ENCODE measurements at places on chromosomes 16 and 17.
A peak's percentile ranks its signal among the peaks of the same experiment; 100 is the strongest.

- no peak for DNase-seq
These were observed 137.5 kb downstream of the ANKFN1 start for GRCh38 chr17:56290802-56291118.

DNA sequence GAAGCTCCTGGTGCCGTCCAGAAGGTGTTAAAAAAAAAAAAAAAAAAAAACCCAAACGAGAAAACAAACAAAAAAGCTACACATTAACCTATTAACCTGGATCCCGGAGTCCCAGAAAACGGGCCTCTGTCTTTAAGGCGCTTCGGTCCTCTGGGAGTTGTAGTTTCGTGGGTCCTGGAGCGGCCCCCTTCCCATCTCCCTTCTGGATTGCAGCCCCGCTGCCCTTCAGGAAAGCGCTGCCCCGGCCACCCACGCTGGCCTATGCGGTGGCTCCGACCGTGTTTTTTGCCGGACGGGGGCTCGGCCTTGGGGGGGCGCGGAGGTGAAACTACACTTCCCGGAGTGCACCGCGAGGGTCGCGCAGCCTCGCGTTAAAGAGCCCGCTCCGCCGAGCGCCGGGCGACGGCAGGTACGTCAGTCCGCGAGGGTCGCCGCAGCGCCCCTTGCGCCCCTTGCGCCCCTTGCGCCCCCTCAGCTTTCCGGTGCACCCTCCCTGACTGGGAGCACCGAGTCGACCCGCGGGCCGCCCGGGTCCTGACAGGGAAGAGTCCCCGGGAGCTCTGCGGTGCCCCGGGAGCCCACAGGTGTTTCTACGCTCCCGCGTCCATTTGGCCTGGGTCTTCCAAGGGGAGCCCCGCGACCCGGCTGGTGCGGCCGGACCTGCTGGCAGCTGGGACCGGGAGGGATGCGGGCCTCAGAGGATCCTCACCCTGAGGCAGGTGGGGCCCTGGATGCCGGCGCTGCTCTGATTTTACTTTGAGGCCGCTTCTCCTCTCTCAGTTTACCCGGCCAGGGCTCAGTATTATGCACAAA lies at the start of gene FCSK:
Gene FCSK (plus strand): TSS at position 374 of the 813 bp plus-strand sequence. CDS start 8,596 bp downstream, outside the sequence.
- peak; percentile 61 for DNase-seq

DNA sequence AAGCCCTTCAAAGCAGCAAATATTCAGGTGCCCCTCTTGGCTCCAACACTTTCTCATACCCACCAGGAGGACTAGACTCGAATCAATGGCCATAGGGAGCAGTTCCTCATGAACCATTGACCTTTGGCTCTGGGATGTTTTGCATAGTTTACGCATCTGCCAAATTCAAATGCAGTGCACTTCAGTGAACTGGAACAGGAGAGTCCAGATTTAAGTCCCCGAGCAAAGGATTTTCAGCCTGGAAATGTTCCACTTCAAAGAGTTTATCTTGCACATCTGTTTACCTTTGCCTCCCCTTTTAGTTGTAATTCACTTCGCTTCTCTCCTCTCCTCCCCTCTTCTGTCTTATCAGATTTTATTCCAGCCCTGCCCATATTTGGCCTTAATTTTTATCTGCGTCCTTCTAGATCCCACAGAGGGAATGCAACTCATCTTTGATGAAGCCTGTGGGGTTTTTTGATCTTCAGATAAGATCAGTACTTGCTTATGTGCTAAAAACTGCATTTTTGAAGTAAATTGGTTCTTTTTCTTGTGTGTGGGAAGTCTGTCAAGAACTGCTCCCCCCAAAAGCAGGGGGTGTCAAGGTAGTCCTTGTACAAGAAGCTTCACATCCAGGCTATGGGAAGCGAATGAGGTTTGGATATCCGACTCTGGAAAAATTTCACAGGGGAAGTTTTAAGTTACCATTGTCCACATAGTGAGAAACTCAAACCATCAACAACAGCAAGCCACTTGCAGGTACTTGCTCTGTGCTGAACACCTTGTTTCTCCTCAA lies 281.6 kb downstream of the RBFOX1 start:
- DNase-seq, result no peak

DNA sequence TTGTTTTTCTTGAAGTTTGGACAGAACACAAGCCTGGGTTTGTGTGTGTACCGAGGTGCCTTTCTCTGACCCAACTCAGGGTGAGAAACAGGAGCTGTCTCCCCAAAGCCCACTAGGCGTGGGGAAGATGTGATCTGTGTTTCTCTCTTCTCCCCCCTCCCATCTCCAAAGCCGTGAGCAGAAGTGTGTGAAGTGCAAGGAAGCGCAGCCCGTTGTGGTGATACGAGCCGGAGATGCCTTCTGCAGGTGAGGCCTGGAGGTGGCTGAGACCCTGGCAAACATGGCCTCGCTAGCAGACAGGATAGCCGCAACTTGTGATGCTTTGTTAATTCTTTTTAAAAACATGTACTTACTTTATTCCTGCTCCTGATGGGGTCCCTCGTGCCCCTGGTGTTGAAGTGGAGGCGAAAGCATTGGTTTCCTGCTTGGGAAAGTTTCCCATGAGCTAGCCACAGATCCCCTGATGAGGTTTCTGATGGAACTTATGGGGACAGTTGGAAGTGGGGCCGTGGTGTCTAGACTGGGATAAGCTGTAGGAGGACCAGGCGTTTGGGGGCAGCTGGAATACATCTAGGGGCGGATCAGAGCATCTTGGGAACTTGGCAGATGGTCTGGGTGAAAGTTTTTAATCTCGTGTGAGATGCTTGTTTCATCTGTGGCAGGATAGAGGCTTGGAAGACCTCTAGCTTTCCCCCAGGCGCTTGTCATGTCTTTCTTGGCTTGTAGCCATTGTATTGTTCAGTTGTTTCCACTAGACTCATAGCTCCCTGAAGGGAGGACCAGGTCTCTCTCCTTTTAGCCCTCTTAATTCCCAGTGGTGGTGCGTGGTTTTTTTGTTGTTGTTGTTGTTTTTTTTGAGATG lies 893 bp downstream of the CTU2 start:
- no peak for DNase-seq

DNA sequence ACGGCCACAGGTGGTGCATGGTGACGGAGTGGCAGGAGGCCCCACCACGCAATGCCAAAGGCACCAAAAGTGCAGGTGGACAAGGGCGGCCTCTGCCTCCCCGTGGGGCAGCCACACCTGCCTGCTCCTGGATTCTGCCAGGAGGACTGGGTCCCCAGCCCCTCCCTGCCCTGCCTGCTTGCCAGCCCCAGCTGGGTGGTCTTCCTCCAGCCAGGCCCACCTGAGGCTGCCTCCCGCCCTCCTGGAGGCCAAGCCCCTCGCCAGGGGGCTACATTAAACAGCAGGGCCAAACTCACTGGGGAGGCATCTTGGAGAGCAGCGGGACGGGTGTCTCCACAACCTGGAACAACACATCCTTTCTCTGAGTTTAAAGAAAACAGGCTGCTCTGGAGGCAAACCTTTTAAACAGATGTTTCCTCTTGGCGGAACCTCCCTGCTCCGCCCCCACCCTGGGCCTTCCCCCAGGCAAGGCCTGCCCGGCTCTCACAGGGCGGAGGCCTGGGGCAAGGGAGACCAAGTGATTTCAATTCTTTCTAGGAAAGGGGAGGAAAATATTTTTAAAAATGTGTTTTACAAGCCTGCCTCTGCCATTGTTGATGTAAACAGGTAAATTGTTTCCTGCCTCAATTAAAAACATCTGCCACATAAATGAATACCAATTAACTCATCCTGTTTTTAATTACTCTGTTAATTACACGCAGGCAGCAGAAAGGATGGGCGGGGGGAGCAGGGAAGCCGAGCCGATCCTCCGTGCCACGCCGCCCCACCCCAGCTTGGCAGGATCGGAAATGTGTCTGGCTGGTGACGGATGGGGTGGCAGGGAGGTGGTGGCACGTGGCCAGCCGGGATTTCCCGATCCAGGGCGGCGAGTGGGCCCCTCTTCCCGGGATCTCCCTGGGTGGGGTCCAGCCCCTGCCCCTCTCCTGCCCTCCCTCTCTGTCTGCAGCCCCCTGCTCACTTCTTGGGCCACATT lies 54.4 kb upstream of the PABPN1L start:
- DNase-seq, result no peak

GRCh38 chr17:7740481-7741001 lies 23.0 kb downstream of the DNAH2 start:
- DNase-seq, result no peak

GRCh38 chr17:51228161-51228560 lies 31.7 kb downstream of the MBTD1 start:
- DNase-seq, result no peak

GRCh38 chr17:45826919-45827588 lies 17.6 kb upstream of the SPPL2C start:
- DNase-seq, result no peak

GRCh38 chr17:80989586-80989913 lies 2.1 kb upstream of the CHMP6 start:
- no peak for DNase-seq

DNA sequence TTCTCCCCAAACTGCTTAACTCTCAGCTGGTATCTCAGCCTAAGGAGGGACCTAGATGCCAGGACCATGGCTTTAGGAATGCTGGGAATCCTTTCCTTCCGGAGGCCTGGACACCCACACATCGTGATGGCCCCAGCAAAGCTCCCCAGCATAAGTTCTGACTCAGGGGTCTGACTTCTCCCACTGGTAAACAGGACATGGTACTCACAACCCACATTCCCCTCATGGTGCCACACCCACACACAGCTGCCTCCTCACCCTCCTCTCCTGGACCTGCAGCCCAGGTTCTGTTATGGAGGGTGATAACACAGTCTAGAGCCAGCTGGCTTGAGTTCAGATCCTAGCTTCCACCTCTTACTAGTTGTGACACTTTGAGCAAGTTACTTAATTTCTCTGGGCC lies 719 bp upstream of the RNF227 start:
- DNase-seq, result no peak

DNA sequence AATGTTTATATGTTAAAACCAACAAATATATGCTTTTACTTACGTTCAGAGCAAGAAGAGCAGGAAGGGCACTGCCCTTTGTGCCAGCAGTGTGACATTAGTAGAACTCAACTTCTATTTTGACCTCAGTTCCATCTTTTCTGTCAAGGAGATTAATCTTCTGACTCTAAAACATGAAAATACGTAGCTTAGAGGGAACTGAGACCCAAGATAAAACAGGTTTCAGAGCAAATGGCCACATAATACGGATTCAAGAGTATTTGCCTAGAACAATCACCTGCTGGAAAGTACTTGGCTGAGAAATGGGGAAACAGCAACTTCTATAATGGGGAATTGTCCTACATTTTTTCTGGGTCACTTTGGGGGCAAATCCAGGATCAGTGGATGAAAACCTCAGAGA lies 22.2 kb downstream of the MYL4 start:
- no peak for DNase-seq

- no peak for DNase-seq
These were observed 32.4 kb downstream of the VWA3A start for GRCh38 chr16:22124583-22125284.

DNA sequence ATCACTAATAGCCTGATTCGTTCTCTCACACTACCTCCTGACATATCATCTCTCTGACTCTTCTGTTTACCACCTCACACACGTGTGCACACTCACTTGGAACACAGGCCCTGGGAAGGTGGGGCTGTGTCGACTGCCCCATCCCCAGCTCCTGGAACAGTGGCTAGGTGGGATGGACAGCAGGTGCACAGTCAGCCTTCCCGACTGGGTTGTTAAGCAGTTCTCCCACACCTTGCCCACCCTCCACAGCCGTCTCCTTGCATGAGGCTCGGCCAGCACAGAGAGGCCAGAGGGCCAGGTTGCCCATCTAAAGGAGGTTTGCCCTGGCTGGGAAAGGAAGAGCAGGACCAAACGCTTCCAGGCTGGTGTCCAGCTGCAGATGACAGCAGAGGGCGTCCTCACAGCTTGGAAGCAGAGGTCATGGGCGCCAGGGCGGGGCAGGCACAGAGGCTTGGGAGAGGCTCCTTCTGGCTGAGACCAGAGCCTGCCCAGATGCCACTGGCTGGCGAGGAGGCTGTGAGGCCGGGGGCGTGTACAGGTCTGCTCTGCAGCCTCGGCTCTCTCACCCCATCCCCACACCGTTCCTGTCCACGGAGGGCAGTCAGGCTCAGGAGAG lies 92.8 kb downstream of the AMFR start:
- no peak for DNase-seq

- DNase-seq, result no peak
These were observed 58.8 kb downstream of the CLEC16A start for GRCh38 chr16:11003141-11003540.

DNA sequence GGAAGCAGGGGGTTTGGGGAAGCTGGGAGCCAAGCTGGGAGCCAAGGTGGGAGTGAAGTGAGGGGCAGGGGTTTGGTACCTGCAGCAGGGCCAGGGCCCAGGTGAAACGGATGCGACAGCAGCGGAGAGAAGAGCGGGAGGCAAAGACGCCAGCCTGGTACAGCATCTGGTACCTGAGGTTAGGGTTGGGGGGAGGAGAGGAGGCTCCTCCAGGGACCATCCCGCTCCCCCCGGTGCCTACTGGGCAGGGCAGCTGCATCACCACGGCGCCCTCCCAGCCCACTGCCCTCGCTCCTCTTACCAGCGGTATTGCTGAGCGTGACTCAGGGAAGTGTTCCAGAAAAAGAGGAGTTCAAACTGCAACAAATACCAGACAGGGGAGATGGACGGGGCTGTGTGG lies 9.8 kb downstream of the CLN3 start:
- DNase-seq, result no peak

- DNase-seq, result no peak
These were observed 17.9 kb downstream of the FAM83G start for GRCh38 chr17:18986541-18987229.

DNA sequence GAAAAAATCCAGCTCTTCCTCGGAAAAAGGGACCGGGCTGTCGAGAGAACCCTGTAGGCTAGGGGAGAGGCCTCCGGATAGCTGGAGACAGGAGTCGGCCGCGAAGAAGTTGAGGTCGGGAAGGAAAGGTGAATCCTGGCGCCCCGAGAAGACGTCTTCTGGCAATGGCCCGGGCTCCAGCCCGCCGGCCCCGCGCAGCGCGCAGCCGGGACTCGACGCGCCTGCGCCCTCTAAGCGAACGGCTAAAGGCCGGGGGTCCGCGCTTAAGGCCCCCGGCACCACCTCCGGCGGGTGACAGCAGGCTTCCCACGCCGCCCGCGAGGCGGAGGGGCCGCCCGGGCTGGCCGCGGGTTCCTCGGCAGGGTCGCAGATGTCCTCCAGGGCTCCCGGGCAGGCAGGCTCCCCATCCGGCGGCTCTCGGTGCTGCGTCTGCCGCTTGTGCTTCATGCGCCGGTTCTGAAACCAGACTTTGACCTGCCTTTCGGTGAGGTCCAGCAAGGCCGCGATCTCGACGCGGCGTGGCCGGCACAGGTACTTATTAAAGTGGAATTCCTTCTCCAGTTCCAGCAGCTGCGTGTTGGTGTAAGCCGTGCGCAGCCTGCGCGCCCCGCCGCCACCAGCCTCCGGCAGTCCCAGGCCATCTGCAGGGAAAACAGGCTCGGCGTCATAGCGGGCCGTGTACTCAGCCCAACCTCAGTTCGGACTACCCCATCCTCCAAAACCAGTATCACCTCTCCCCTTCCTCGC lies 1.6 kb downstream of the HOXB2 start:
- DNase-seq, result peak; percentile 45
